ENCODE measurements at places on chromosomes 4 and X.

GRCh38 chrX:100609591-100609990, 24.9 kb downstream of the TNMD start:
- H3K36me3 ChIP-seq: no peaks in the 10 kb centered on the region
- no peaks in the 10 kb centered on the region for H3K4me1 ChIP-seq
- DNase-seq: no peak
- no peak overlapping the region for H3K27ac ChIP-seq
- no peaks in the 10 kb centered on the region for H3K27me3 ChIP-seq
- no peak overlapping the region for H3K4me3 ChIP-seq

DNA sequence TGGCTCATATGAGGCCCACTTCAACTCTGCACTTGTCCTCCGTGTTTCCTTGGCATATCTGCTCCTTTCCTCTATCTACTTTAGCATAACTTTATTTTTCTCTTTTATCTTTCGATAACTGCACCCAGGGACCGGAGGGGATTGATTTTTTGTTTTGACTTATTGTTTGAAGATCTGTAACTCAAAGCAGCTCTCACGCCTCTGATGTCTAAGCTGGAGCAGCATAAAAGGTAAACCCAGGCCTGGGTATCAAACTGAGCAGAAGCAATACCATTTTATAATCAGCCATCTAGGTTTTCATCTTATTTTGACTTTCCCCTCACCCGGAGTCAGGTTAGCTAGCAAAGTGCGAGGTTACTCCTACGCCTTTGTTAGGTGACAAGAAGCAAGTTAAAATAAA, 28.4 kb downstream of the LEF1 start:
- no peak overlapping the region for H3K27ac ChIP-seq
- no peaks in the 10 kb centered on the region for H3K36me3 ChIP-seq
- no peak for DNase-seq
- no peaks in the 10 kb centered on the region for H3K27me3 ChIP-seq
- H3K4me1 ChIP-seq: peaks cover 11% of the 10 kb centered on the region

DNA sequence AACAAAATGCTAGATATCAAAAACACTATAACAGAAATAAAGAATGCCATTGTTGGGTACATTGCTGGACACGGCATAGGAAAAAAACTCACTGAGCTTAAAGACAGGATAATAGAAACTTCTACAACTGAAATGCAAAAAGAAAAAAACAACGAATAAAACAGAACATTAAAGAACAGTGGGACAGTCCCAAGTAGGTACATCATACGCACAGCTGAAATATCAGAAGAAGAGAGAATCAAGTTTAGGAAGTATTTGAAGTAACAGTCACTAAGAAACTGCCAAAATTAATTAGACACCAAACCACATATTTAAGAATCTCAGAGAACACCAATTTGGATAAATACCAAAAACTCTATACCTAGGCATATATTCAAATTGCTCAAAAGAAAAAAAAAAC, 19.2 kb downstream of the RAB28 start:
- H3K4me3 ChIP-seq: no peak overlapping the region
- H3K27me3 ChIP-seq: no peaks in the 10 kb centered on the region
- H3K4me1 ChIP-seq: peaks cover 7% of the 10 kb centered on the region
- H3K27ac ChIP-seq: no peak overlapping the region
- no peak for DNase-seq

DNA sequence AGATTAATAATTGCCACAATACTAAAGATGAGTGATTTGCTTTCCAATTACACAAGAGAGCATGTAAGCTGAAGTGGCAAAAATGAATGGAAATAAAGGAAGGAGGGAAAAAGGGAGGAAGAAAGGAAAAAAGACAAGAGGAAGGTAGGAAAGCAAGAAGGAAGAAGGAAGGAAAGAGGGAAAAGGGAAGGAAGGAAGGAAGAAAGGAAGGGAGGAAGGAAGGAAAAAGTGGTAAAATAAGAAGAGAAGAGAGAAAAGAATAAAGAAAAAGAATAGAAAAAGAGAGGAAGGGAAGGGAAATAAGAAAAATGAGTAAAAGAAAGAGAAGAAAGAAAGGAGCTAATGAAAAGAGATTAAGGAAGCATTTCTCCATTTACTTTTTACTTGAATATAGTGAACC, 4.6 kb downstream of the NDST4 start:
- DNase-seq: no peak
- H3K36me3 ChIP-seq: no peaks in the 10 kb centered on the region
- H3K4me3 ChIP-seq: no peak overlapping the region

GRCh38 chr4:157978680-157979361, 194.0 kb downstream of the GASK1B start:
- no peak overlapping the region for H3K4me3 ChIP-seq
- peaks cover 2% of the 10 kb centered on the region for H3K4me1 ChIP-seq
- H3K36me3 ChIP-seq: no peaks in the 10 kb centered on the region
- H3K27ac ChIP-seq: no peak overlapping the region
- DNase-seq: peak; percentile 55
